ENCODE measurements at places on chromosomes 13 and 19. TPM values are rescaled to one million over a fixed set of nuclear protein-coding genes. Genes with fewer than 3 reads are reported as not detected.
A peak's percentile ranks its signal among the peaks of the same experiment; 100 is the strongest.

DNA sequence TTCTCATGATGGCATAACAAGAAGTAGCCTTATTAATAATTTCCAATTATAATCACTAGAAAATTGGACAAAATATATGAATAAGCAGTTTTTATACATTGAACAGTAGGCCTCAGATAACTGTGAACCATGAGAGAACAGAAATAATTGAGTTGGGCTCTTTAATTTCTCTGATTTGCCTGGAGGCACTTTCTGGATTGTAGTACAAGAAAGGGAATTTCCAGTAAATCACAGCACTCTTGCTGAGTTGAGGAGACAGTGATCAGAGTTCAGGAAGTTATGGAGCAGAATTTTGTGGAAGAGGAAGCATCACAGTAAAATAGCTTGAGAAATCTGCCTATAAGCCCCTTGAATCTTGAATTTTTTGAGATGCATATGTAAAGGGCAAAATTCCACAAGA, 216.2 kb downstream of the MAB21L1 start:
- no peak for DNase-seq

GRCh38 chr13:103007427-103007762, 58.8 kb downstream of the SLC10A2 start:
- no peak for DNase-seq

- peak; percentile 68 for DNase-seq
These were observed 6.3 kb upstream of the ZNF69 start for GRCh38 chr19:11881151-11881800.

GRCh38 chr13:35514061-35514477, 37.6 kb upstream of the MAB21L1 start:
- DNase-seq, result no peak

- peak; percentile 63 for DNase-seq
These were observed 149.0 kb downstream of the HS6ST3 start for GRCh38 chr13:96238861-96239260.

GRCh38 chr13:100528353-100528752, 60.2 kb downstream of the GGACT start:
- no peak for DNase-seq

GRCh38 chr13:106108346-106108745, 427.1 kb downstream of the EFNB2 start:
- no peak for DNase-seq

DNA sequence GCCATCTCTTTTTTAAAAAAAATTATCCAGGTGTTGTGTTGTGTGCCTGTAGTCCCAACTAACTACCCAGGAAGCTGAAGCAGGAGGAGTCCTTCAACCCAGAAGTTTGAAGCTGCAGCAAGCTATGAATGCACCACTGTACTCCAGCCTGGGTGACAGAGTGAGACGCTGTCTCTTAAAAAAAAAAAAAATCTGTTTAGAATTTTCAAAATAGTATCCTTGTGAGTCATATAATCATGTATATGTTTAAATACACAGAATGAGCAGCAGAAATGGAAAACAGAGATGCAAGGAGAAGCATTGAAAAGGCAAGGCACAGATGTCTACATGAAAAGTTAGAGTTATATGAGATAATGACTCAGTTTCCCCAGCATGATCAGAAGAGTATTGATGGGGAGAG, 31.2 kb downstream of the SYDE1 start:
- no peak for DNase-seq

DNA sequence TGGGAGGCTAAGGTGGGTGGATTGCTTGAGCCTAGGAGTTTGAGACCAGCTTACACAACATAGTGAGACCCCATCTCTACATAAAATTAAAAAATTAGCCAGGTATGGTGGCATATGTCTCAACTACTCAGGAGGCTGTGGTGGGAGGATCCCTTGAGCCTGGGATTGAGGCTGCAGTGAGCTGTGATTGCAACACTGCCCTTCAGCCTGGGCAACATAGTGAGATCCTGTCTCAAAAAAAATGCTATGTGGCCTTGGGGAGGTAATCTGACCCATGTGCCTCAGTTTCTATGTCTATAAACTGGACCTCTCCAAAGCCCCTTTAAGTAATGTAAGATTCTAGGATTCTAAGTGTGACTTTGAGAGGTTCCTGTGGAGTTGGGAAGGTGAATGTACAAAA, 25.2 kb downstream of the ARL11 start:
- no peak for DNase-seq

- peak; percentile 51 for DNase-seq
These were observed 722 bp downstream of the DCAF15 start for GRCh38 chr19:13952931-13953531.

DNA sequence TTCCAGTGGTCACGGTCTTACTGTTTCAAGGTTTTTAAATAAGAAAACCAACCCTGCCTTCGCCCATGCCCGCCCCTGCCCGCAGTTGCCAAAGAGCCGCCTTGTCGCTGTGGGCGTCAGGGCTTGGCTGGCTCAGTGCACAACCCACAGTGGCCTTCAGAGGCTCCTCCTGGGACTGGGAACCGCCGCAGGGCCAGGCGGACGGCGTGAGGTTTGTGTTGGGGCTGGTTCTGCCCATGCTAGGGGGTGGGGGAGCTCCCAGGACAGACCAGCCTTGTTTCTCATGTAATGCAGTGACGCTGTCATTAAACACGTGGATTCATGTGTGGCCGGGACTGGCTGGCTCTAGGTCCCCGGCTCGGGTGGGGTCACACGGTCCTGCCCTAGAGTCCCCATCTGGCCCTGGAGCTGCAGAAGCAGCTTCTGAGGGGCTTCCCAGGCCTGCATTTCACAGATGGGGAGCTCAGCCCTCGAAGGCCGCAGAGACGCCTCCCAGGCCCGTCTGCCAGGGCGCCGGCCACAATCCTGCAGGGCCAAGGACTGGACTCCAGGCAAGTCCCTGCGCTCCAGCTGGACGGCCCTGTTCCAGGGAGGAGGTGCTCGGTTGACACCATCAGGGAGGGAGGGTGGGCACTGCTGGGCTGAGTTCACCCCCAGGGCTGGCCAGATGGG, 2.4 kb upstream of the TEKTIP1 start:
- no peak for DNase-seq

DNA sequence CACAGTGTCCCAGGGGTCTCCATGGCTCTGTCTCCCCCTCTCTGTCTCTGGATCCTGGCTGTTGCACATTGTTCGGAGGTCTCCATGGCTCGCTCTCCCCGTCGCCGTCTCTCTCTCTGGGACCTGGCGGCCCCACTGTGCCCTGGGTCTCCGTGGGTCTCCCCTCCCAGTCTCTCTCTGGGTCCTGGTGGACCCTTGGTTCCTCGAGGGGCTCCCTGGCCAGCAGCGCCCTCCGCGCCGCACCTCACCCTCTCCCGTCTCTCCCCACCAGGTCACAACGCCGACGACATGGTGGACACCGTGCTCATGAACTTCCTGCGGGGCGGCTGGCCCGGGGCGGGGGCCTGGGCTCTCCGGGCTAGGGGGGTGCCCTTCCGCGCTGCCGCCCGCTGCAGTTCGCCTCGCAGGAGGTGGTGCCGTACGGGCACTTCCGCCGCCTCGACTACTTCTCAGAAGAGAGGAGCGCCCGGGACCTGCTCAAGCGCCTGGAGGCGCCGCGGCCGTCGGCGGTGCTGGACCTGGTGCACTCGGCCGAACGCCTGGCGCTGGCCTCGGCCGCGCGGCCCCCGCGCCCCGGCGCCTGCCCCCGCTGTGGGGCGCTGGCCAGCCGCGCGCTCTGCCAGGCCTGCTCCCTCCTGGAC, 29.1 kb downstream of the SIGLEC5 start:
- DNase-seq, result no peak

GRCh38 chr19:35868823-35869326, 501 bp downstream of the APLP1 start:
- no peak for DNase-seq

- no peak for DNase-seq
These were observed 32.2 kb downstream of the WTIP start for GRCh38 chr19:34513767-34514166.

GRCh38 chr13:109874484-109875454, 88.4 kb upstream of the IRS2 start:
- no peak for DNase-seq

The UQCR11 gene
- 85.5 TPM for total RNA-seq

The DHDH gene
- total RNA-seq, result not detected

The TEX26 gene
- not detected for total RNA-seq

The ATP4B gene
- not detected for total RNA-seq

The NLRP9 gene
- total RNA-seq, result not detected

The DNAAF3 gene
- 3.1 TPM for total RNA-seq

The RFX1 gene
- total RNA-seq, result 1.3 TPM

The KLK14 gene
- total RNA-seq, result not detected
